ENCODE measurements at places on chromosomes 1 and 21.

- DNase-seq: no peak
Observed at GRCh38 chr1:56084246-56084645, 495.1 kb downstream of the PLPP3 start.

GRCh38 chr1:37605806-37606474 lies 10.2 kb upstream of the GNL2 start:
- no peak for DNase-seq

- DNase-seq: no peak
Observed at GRCh38 chr1:169120066-169120465, 13.6 kb downstream of the ATP1B1 start.

- DNase-seq: peak; percentile 16
Observed at GRCh38 chr1:165284454-165284853, 72.1 kb downstream of the LMX1A start.

GRCh38 chr21:45322960-45323461 lies 35.3 kb upstream of the POFUT2 start:
- DNase-seq: no peak

DNA sequence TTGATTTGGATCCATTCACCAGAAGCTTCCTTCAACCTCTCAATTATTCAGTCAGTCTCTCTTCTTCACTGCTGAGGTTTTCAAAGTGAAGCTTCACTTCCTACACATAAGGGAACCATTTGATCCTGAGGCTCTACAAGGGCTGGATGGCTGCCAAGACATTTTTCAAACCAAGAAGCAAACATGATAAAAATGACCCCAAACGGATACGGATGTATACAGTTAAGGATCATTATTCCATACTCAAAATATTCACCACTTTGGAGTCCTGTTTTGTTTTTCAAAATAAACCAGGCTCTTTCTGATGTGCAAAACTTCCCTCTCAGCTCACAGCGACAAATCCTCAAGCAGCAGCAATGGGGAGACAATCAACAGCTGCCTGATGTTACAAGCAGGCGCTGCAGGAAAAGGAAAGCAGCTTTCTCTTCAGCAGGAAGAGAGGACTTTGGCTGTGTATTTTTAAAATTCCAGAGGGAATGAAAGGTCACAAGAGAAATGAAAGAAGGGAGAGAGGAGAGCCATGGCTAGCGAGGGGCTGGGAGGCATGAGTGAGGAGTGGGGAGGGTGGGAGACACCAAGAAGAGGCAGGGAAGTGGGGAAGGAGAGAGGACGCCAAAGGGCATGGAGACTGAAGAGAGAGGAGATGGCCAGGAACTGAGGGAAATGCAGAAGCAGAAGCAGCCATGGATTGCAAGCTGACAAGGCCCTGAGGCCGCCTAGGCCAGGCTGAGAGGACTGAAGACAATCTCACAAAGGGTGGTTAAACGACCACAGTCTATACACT lies 145.4 kb downstream of the SLC45A1 start:
- DNase-seq: peak; percentile 8

GRCh38 chr1:18913065-18913835 lies 10.9 kb upstream of the ALDH4A1 start:
- peak; percentile 7 for DNase-seq

DNA sequence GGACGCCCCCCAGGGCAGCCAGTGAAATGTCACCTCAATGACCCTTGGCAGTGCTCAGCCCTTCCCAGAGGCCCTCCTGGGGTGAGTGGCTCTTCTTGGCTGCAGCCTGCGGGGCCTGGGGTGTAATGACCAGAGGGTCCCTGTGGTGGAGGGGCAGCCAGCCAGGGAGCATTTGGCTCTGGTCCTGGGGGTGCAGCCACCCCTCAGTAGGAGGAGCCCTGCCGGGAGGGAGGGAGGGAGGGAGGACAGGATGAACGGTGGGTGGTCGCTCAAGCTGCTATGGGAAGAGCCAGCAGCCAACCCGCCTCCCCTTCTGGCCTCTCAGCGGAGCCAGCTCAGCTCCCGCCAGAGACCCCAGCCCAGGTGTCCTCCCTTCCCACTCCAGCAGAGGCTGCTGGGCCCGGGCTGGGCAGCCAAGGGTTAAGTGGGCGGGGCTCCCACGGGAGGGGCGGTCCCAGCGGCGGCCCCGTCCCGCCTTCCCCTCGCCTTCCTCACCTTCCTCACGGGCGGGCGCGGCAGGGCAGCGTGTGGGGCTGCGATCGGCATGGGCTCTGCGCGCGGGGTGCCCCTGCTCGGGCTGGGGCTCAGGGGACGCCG lies 9.0 kb upstream of the PLCH2 start:
- no peak for DNase-seq

DNA sequence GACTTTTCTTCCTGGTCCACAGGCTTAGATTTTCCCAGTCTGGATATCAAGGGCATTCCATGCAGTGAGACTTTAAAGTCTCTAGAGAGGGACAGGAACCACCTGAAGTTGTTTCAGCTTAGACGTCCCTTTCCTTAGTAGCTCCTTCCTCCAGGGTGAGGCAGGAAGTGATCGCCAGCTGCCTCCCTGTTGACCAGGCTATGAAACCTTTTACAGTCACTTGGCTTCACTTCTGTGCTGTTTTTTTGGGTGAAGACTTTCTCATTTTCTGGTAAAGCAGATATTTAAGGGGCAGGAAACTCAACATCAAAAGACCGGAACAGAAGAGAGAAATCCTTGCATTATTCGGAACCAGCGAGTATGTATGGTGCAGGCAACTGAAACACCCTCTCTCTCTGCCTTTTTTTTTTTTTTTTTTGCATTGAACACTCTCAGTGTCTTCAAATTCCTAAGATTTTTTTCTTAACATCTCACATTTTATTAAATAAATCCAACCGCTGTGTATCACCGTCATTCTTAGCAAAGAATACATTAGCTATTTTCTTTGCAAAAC lies 234.6 kb upstream of the IRF2BP2 start:
- DNase-seq: no peak

DNA sequence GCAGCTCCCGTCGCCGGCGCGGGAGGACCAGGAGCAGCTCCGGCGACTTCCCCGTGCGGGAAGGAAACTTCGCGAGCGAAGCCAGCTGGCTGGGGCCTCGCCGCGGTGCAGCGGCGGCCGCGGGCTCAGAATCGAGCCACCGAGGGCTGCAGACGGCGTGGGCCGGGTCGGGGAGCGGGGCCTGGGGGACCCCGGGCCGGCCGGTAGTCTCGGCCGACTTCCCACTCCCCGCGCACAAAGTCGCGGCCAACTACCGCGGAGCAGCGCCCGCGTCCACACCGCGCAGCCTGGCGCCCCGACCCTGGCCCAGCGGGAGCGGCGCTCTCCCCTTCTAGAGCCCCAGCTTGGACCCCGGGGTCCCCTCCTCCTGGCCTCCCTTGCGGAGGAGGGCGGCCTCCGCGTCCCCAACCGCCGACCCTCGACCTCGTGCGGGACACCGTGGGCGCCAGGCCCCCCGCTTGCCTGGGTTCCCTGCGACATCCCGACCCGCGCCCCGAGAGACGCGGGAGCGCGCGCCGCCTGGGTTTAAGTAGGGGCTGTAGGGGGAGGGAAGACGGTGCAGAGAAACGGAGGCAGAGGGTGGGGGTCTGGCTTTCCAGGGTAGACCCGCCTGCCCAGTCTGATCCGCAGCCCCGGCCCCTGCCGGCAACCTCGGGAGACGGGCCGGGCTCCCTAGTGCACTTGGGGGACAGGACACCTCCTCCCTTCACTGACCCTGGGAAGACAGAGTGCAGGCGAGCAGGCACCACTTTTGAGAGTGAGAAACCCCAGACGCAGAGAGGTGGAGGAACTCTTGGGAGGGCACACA lies 4.7 kb downstream of the PRDM16 start:
- DNase-seq: no peak

GRCh38 chr1:207191061-207191460 lies 87.0 kb downstream of the C4BPA start:
- no peak for DNase-seq

DNA sequence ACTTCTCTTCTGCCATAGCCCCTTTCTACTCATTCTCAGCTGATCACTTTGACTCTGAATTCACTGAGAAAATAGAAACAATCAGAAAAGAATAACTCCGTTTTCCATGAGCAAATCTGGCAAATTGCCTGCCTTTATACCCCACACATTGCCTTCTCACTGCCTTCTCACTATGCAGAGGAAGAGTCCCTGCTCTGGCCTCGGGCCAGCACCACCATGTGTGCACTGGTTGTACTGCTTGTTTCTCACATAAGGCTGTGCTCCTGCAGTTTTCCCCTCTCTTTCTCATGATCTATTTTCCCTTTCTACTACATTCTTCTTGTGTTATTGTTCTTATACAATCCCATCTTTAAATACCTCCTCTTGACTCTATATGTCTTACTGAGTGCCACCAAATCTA lies 2.3 kb upstream of the HMGCS2 start:
- DNase-seq: no peak

DNA sequence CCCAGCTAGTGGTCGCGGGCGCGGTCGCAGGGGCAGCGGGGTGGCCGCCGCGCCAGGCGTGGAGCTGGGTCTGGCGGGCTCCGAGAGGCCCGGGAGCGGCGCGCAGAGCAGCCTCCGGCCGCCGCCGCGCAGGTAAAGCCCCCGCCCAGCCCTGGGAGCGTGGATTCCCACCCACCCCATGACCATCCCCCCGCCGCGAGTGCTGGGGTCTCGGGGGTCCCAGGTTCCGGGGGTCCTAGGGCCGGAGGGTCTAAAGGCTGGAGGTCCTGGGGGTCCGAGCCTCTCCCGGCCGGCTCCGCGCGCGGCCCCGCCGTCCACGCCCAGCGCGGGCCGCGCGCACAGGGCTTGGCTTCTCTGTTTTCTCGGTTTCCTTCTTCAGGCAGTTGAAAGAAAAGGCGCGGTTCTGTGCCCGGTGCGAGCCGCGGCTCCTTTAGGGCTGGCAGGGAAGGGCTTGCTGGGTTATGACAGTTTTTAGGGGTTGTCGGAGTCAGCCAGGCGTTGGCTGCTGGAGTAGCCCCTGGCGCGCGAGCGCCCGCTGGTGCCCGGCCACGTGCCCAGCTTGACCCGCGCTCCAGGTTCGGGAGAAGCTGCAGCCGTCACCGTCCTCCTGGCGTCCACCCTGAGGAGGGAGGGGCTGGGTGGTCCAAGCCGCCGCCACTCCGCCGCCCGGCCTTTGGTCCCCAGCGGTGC lies 359 bp downstream of the LRRC3 start:
- peak; percentile 29 for DNase-seq

GRCh38 chr1:107643766-107644165 lies 321.2 kb downstream of the VAV3 start:
- no peak for DNase-seq

GRCh38 chr1:226041419-226041818 lies 21.1 kb upstream of the H3-3A start:
- DNase-seq: no peak

DNA sequence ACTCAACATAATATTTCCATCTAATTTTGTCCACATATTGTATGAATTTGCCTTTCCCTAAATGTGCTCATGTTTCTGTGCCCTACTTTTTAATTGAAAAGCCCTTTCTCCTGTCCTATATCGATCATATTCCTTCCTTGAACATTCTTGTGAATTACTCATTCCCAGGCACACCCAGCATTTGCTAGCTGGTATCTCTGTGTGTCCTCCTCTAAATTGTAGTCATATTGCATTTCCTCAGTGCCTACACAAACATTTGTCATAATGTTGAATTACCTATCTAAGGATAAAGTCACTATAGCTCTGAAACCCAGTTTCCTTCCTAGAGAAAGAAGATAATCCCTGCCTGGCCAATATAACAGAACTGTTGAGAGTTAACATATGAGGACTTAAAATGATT lies 39.6 kb upstream of the TBX15 start:
- DNase-seq: no peak

DNA sequence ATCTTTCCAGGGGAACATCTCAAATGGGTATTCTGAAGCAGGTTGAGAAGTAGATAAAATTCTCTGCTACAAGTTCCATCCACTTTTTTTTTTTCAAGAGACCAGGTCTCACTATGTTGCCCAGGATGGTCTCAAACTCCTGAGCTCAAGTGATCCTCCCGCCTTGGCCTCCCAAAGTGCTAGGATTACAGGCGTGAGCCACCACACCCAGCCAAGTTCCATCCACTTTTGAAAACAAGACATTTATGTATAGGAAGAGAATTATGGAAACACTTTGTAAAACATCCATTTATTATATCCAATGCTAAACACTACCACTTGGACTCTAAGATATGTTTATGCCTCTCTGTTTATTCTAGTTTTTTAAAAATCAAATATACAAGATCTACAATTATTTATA lies 13.4 kb downstream of the HNRNPU start:
- DNase-seq: no peak

GRCh38 chr1:168947041-168947440 lies 159.4 kb upstream of the ATP1B1 start:
- DNase-seq: peak; percentile 51

GRCh38 chr1:31013187-31013864 lies 52.2 kb downstream of the PUM1 start:
- DNase-seq: peak; percentile 61

DNA sequence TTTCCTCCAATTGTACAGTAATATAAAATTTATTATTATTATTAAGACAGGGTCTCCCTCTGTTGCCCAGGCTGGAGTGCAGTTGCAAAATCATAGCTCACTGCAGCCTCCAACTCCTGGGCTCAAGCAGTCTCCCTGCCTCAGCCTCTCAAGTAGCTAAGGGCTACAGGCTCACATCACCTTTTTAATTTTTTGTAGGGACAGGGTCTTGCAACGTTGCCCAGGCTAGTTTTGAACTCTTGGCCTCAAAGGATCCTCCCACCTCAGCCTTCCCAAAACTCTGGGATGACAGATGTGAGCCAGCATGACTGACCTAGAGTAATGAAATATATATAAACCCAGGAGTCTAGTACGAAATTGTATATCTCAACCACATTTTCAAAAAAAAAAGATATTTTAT lies 49.2 kb downstream of the B3GALNT2 start:
- no peak for DNase-seq

DNA sequence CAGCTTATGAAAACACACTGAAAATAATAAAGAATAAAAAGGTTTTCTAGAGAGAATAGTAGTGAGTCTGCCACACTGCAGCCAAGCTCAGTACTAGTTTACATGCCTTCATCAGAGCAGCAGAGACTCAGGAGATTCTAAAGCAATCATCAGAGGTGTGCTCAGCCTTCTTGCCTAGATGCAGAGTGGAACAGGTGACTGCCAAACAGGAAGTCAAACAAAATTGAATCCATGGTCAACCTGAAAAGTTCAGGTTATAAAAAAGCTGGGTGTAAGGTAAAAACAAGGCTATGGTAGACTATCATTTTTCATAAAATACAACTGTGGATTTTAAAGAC lies 165.3 kb upstream of the C1orf105 start:
- no peak for DNase-seq

- DNase-seq: no peak
Observed at GRCh38 chr1:220925707-220926106, 46.5 kb downstream of the HLX start.

DNA sequence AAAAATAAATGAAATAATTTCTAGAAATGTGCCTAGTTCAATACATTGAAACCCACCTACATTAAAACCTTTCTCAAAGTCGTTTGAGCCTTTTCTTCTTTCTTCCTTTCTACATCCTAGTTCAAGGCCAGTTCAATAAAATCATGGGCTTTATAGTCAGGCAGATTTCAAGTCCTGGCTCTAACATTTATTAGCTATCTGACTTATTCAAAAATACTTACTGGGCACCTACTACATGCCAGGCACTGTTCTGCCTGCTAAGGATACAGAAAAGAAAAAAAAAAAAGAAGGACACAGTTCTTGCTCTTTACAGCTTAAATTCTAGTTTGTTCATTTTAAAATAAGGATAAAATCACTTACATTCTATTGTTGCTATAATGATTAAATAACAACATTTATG lies 134.2 kb upstream of the FGGY start:
- DNase-seq: no peak

GRCh38 chr1:215007880-215008279 lies 74.7 kb upstream of the KCNK2 start:
- no peak for DNase-seq

Data from NCI-H146 (cell line).